Spleen (tissue), 13 donors: ENCODE measurements at places on chromosomes 4 and X. TPM values are rescaled to one million over a fixed set of nuclear protein-coding genes. Genes with fewer than 3 reads are reported as not detected.

The MSANTD1 gene
- total RNA-seq, result 2.6 TPM

The FGFR3 gene
- total RNA-seq, result 1.6 TPM

The L1CAM gene
- 2.2 TPM for total RNA-seq

The RASGEF1B gene
- 31.8 TPM for total RNA-seq

The EGFL6 gene
- not detected for total RNA-seq

The SLC26A1 gene
- total RNA-seq, result 0.68 TPM

The LINC00632 gene
- 59.9 TPM for total RNA-seq

The IL2RG gene
- 92.6 TPM for total RNA-seq

The P2RY4 gene
- total RNA-seq, result 1.5 TPM

The DCHS2 gene
- under 0.01 TPM for total RNA-seq

The H2BW2 gene
- not detected for total RNA-seq
